ENCODE measurements at places on chromosomes 16 and 17.

DNA sequence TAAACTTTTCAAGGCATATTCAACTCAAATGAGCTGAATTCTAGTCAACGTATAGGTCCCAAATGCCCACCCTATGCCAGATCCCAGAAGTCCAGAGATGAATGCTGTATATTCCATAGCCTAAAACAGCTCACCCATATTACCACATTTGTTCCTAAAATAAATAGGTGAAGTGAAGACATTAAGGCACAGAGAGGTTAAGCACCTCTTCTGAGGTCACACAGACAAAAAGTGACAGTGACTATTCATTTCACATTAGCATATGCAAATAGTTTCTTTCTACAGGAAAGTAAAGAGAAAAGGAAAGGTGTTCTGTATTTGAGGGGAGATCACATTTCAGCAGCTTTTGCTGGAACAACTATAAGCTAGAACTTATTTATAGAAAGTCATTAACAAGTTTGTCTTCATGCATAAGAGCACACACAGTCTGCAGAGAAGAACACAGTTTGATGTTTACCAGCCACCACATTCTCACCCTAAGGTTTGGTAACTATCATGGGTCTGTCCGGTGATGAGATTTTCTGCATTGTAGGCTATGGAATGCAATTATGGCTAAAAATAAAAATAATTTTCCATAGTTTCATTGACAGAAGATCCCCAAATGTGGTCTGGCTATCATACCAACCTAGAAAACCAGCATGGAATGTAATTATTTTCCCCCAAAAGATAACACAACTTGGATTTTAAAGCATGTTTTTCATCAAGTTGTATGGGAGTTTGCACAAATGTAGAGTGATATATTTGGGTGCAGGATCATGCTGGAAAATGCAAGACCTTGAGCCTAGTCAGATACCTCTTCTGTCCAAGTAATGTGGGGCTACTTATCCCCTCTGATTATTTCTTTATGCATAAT lies 402.1 kb downstream of the UTP18 start:
- DNase-seq, result no peak

DNA sequence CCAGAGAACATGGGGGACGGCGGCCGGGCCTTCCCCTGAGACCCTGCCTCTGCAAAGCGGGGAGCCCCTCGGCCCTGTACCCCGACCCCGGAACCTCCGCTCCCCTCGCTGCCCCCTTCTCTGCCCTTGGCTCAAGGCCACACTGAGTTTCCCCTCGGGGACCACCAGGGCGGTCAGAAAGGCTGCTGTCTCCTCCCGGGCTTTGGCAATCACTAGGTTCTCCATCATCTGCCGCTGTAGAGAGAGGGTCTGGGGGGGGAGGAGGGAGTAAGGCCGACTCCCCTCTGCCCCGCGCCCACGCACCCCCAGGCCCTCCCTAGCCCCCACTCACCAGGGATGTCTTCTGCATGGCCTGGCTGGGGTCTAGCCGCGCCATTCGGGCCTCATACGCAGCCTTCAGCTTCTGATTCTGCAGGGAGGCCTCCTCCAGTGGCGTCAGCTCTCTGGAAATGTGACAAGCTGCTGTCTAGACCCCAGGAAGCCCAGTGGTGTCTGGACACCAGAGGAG lies 8.4 kb downstream of the VPS9D1 start:
- no peak for DNase-seq

- DNase-seq, result no peak
These were observed 28.4 kb downstream of the TEKT5 start for GRCh38 chr16:10666291-10666690.

- no peak for DNase-seq
These were observed 9.2 kb upstream of the MYH10 start for GRCh38 chr17:8639709-8640108.

GRCh38 chr16:72285728-72286127 lies 113.8 kb upstream of the PMFBP1 start:
- DNase-seq, result no peak

GRCh38 chr16:90019543-90020259 lies 445 bp upstream of the DBNDD1 start:
- no peak for DNase-seq

- DNase-seq, result no peak
These were observed 3.8 kb upstream of the XYLT1 start for GRCh38 chr16:17474572-17474971.

- no peak for DNase-seq
These were observed 739.5 kb upstream of the EEF2KMT start for GRCh38 chr16:5837007-5837670.

DNA sequence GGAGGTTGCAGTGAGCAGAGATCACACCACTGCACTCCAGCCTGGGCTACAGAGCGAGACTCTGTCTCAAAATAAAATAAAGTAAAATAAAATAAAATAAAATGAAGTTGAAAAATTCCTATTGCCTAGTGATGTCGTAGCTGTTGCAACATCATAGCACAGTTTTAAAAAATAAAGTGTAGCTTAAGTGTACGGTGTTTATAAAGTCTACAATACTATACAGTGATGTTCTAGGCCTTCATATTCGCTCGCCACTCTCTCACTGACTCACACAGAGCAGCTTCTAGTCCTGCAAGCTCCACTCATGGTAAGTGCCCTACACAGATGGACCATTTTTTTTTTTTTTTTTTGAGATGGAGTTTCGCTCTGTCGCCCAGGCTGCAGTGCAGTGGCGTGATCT lies 43.5 kb upstream of the MNT start:
- no peak for DNase-seq

- DNase-seq, result no peak
These were observed 37.9 kb downstream of the SIAH1 start for GRCh38 chr16:48347191-48347865.

DNA sequence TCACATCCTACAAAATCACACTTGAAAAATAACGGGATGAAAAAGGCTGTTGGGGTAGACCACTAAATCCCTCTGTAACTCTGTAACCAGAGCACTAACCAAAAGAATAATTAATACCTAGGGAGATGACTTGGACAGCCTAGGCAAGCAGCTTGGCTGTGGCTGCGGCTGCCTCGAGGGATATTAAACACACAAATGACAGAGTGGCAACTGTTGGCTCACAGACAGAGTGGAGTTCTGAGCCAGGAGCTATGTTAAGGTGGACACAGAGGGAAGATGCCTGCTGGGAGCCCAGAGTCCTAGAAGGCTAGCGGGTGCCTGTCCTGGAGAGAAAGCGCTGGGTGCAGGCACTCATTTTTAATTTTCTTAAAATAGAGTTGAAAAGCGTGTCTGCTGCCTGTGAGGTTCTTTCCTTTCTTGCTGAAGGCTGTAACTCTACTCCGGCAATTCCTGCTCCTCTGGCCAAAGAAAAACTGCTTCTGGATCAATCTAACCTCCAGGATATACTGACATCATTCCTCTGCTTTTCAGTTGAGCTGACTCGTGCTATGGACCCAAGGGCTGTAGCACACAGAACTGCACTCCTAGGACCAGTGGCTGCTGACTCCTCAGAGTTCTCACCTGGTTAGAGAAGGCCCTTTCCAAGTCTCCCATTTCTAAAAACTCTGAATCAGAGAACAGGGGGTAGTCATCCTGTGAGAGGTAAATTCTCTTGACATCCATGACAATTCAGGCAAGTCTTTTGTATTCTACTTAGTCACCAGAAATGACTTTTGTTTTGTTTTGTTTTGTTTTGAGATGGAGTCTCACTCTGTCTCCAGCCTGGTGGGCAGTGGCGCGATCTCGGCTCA lies 147.9 kb downstream of the STX8 start:
- DNase-seq, result no peak

- no peak for DNase-seq
These were observed 664.5 kb downstream of the WWOX start for GRCh38 chr16:78763821-78764440.

- no peak for DNase-seq
These were observed 33.6 kb upstream of the RAI1 start for GRCh38 chr17:17647524-17648178.

GRCh38 chr16:442976-443375 lies 17.5 kb downstream of the RAB11FIP3 start:
- no peak for DNase-seq

DNA sequence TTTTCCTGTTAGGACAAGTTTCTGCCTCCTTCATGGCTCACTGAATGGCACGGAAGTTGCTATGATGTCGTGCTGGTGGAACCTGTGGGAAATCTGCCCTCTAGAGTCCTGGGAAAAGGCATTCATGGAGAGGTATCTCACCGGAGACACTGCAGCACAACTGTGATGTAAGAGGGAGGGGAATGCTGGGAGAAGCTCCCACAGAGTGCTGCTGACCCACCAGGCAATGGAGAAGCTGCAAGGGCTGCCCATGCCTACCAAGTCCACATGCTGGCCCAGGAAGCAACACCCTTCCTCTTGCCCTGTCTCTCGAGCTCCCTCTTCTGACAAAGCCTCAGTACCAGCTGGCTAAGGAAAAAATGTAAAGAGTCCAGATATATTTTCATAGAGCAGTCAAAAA lies 45.2 kb upstream of the SLC5A11 start:
- DNase-seq, result no peak

- DNase-seq, result peak; percentile 72
These were observed 664 bp downstream of the HBQ1 start for GRCh38 chr16:180681-181564.

- no peak for DNase-seq
These were observed 22.2 kb upstream of the LCMT1 start for GRCh38 chr16:25089351-25089750.

GRCh38 chr16:80369138-80369958 lies 171.4 kb upstream of the DYNLRB2 start:
- no peak for DNase-seq

DNA sequence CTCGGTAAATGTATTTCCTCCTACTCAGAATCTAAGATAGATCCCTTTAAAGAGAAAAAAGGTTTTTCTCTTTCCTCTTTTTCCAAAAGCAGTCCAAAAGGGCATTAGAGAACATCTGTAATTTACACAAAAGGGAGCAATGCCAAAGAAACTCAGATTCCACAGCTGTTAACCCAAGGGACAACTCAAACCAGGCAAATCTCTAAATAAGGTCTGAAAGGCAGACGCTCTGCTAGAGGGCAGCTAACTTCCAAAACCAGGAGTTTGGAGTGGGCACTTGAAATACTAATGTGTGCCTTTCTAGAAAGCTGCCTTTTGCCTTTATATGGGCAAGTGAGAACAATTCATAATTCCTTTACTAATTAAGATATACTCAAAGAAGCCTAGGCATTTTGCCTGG lies 435.7 kb downstream of the ZFHX3 start:
- no peak for DNase-seq

GRCh38 chr16:74291577-74292208 lies 4.9 kb upstream of the PSMD7 start:
- no peak for DNase-seq

DNA sequence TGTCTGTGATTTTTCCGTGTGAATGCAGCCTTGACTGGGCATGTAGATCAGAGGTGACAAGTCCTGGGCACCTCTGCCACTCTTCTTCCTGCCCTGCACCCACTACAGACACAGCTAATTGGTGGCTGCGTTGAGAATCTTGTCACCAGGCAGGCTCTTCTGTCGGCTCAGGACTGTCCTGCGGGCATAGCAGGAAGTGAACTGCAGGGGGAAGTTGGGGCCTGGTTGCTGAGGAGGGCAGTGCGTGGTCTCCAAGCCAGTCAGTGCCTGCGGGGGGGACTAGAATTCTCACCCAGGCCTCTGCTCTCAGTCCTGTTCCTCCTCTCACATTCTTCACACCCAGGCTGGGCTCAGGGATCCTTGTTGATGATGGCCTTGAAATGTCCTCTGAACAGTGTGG lies 50.5 kb downstream of the JPH3 start:
- DNase-seq, result no peak

GRCh38 chr17:63555500-63556156 lies 5.4 kb downstream of the DCAF7 start:
- no peak for DNase-seq

GRCh38 chr16:81492965-81493754 lies 48.6 kb downstream of the CMIP start:
- DNase-seq, result no peak

DNA sequence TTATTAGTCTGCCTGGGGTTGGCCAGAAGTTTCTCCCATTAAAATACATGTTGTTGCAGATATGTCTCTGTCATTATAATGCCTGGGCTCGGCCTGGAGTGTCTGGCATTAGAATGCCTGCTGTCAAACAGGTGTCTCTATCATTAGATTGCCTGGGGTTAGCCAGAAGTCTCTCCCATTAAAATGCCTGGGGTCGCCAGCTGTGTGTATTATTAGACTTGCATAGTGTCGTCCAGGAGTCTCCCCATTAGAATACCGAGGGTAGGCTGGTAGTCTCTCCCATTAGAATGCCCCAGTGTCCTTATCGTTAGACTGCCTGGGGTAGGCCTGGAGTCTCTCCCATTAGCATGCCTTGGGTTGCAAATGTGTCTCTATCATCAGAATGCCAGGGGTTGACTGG lies 2270.8 kb downstream of the TP53TG3F start:
- no peak for DNase-seq

DNA sequence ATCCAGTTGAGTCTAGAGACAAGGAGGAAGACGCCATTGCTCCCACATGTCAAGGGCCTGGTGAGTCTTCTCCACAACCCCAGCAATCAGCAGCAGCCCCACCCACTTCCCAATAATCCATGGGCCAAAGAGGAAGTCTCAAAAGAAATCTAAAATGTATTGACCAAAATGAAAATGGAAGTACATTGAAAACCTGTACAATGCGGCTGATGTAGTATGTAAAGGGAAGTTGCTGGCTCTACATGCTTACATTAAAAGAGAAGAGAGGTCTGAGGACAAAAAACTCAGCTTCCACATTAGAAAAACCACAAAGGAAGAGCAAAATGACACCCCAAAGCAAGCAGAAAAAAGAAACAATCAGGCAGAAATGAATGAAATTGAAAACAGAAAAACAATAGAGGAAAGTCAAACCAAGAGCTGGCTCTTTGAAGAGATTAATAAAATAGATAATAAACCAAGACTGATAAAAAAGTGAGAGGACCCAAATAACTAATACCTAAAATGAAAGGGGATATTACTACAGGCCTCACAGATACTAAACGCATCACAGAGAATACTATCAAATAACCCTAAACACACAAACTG lies 100.6 kb upstream of the METRNL start:
- DNase-seq, result no peak

DNA sequence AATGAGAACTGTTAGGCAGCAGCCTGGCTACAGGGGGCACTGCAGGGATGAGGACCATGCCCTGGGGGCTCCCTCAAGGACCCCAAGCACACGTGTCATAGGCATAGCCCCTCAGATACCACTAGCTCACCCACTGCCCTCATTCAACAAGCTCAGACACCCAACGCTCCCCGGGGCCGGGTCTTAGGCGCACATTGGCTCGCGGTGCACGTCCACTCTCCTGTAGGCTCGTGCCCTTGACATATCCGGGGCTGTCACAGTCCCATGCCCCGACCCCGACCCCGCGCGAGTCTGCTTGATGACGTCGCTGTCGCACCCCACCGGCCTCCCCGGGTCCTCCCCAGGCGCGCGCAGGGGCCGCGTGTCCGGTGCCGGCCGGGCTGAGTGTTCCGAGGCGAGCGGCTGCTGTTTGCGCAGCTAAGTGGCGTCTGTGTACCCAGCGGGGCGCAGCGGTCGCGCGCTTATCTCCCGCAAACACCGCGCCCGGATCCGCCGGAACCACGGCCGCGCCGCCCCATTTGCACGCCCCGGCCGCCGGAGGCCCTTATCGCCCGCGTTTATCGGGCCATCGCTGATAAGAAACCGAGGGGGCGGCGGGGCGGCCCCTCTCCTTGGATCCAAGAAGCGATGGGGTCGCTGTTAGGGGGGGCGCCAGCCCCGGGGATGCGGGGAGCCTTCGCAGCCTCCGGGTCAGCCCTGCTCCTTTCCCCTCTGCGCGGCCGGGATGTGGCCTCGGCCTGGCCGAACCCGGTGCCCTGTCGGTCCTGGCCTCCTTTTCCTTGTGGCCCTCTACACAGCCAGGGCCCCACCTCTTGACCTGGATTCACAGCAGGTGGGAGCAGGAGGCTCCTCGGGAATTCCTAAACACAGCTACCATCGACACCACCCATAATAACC lies 20.7 kb upstream of the NAGS start:
- DNase-seq, result no peak

Measured in activated CD4-positive, alpha-beta T cell treated with anti-CD3 and anti-CD28 coated beads, Interleukin-2, amount 50 U/mL, for 24 hours (primary cell).